HFF-Myc (cell line): ENCODE measurements at places on chromosomes 4 and X.

DNA sequence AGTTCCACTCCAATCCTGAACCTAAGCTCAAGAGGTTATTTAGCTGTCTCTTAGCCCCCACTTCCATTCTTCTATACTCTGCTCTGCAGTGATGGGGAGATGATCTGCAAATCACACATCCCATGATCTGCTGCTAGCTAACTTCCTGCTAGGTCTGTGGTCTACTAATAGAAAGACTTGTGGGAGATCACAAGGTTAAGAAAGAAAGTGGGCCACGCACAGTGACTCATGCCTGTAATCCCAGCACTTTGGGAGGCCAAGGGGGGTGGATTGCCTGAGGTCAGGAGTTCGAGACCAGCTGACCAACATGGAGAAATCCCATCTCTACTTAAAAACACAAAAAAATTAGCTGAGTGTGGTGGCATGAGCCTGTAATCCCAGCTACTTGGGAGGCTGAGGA, 471.1 kb upstream of the NWD2 start:
- DNase-seq = no peak

DNA sequence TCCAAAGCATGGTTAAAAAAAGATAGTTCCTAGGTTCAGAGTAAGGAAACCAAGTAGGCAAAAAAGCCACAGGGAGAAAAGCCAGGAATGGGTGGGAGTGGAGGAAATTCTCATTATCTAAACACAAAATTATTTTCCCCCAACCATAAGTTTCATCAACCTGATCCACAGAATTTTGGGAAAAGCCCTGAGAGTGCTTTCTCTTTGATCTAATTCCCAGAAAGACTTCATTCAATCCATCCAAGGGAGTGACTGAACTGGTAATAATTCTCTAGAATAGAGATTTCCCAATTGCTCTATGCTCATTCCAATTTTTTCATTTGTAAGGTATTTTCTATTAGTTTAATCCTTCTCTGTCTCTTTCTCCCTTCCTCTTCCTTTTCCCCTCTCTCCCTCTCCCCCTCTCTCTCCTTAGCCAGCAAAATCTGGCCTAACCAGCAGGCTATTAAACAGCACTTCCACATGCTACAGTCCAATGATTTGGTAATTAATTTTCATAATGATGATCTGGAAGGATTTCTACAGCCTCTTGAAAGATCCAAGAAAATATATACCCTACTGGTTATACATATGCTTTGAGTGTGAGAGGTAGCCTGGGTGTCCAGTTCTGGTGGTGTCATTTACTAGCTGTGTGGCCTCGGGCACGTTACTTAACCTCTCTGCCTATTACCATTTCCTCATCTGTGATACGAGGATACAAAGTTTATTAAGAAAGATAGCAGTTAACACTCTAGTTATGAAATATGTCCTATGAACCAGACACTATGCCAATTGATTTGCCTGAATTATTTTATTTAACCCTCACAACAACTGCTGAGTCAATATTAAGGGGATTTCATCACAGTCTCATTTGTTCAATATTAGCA, 251.5 kb upstream of the RASGEF1B start:
- DNase-seq = no peak

DNA sequence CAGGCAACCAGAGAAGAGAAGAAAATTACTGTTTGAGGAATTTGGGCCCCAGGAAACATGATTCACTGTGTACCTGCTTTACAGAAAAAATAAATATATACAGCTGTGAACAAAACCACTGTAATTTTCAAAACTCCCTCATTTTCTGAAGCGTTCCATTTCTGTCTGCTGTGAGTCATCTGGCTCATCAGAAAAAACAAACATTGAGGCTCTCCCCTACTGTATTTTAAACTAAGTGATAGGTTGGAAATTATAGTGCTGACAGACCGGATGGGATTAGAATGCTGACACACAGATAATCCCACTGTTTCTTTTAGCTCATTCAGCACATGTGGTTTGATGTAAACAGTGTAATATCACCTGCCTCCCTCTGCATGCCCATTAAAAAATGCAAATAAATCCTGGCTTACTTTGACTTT, 847.0 kb downstream of the TRIML1 start:
- DNase-seq = peak; percentile 94

DNA sequence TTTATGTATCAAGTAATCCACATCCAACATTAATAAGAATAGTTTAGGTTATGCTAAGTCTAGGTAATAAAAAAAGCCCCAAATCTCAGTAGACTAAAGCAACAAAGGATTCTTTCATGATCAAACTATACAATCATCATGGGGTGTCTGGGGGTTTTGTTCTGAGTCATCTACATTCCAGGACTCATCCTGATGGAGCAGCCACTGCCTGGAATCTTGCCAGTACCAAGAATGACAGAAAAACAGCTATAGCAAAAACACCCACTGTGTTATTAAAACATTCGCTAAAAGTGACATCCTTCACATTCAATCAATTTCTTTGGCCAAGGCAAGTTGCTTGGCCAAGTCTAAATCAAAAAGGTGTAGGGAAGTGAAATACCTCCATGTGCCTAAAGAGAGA, 3.9 kb upstream of the ARHGEF38 start:
- no peak for DNase-seq

DNA sequence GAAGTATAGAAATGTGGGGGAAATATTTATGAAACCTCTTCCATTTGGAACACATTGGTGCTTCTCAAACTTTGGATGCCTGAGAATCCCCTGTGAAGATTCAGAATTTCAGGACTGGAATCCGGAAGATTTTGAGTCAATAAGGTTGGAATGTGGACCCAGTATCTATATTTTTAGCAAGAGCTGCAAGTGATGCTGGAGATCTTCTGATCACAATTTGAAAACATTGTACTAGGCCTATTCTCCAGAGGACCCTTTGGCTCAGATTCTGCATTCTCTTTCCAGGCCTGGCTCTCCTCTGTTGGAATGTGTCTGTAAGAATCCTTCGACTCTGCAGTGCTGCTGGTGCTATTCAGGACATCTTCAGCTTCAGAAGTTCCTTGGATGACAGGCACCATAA, 2.4 kb upstream of the PKD2 start:
- DNase-seq = no peak

DNA sequence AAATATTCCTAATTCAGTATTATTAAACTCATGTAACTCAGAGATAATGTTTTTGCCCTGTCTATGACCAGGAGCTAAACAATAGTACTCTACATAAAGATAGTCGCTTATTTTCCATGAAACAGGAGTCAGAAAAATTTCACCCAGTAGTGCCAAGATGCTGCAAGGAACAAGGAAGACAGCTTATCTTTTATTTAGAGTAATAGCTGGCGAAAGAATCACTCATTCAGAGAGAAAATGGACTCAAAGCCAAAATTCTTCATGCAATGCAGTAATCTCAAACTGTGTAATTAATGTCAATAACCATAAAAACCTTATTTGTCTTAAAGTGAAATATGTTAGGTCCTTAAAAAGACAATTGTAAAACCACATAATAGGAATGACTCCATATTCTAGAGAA, 477.8 kb downstream of the ANKRD50 start:
- DNase-seq = no peak

- DNase-seq = no peak
These were observed 169.7 kb downstream of the COL4A6 start for GRCh38 chrX:108268434-108269080.

GRCh38 chrX:97234471-97235081, 350.9 kb downstream of the RPA4 start:
- no peak for DNase-seq

DNA sequence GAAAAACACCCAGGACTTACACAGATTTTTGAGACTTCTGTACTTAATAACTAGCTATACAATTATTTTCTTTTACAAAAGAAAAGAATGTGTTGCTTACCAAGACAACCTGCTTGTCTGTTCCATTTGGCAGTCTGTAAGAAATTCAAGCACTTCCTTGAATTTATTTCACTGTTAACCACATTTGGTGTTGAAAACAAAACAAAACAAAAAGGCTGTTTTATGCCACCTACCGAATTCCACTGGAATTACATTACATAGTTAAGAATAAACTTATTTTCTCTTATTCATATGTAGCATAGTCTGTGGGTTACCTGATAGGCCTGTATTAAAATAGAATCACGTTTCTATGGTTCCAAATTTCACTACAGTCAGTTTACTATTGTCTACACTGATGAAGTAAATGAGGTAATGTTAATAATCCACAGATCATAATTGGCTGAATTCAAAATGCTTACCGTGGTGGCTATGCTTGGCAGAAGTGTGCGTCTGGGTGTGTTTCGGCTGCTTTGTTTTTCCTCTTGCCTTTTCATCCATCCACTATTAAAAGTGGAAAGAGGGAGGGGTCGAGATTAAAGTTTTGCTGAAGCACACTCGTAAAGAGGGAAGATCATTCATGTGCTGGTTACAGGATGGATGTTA, at the start of gene TLR1:
Gene TLR1 (minus strand): TSS at position 138 of the 642 bp plus-strand sequence. CDS start 5,960 bp downstream, outside the sequence.
- DNase-seq = peak; percentile 46

DNA sequence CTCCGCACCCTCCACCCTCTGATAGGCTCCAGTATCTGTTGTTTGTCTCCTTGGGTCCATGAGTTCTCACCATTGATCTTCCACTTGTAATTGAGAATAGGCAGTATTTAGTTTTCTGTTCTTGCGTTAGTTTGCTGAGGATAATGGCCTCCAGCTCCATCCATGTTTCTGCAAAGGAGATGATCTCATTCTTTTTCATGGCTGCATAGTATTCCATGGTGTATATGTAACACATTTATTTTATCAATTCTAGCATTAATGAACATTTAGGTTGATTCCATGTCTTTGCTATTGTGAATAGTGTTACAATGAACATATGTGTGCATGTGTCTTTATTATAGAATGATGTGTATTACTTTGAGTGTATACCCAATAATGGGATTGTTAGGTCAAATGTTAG, 814.6 kb upstream of the FRG1 start:
- no peak for DNase-seq

- DNase-seq = peak; percentile 91
These were observed 17.7 kb downstream of the SLC10A6 start for GRCh38 chr4:86831262-86832130.

DNA sequence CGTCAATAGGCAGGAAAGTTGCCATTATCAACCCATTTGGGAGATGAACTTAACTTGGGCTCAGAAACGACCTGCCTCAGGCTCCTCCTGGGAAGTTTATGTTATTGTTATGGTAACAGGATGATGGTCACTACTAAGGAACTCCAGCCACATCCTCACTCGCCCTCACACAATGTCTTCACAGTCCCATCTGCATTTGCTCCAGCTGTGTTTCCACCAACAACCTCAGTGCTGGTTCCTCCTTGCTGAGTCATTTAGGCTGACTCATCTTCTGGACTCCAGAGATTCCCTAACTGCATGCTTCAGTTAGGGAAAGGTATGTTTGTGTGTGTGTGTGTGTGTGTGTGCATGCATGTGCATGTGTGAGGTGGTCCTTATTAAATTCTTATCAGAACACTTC, 293.4 kb upstream of the BOD1L1 start:
- peak; percentile 100 for DNase-seq

DNA sequence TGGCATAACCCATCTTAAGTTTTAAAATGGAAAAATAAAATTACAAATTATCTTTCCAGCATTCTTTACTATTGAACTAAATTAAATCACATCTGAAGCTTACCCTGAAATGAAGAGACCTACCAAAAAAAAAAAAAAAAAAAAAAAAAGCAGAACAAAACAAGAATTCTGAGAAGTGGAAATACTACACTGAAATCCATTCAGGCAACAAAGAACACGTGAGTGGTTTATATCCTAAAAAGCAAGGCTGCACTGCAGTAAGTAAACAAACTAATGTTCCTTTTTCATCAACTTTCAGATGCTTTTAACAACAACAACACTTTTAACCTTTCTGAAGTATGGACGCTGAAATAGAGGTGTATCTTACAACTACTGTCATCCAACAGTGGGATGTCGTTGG, 7.5 kb downstream of the FRYL start:
- DNase-seq = no peak

DNA sequence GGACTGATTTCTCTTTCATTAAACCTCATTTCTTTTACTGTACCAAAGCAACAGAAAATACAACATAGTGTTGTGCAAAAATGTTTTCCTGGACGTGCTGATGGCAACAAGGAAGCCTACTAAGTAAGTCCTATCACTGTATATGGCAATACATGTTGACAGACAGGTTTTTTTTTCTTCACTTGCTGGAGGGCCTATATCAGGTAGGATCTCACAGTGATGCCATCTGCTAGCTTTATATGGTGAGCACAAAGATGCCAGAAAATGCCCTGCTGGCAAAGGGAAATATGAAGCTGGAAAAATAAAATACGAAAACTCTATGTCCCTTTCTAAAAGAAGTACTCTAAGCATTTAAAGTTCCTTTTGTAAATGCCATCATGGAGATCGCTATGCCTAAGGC, 119.0 kb upstream of the PDLIM3 start:
- DNase-seq = no peak

GRCh38 chrX:99172958-99173357, 1237.1 kb downstream of the PCDH19 start:
- no peak for DNase-seq

DNA sequence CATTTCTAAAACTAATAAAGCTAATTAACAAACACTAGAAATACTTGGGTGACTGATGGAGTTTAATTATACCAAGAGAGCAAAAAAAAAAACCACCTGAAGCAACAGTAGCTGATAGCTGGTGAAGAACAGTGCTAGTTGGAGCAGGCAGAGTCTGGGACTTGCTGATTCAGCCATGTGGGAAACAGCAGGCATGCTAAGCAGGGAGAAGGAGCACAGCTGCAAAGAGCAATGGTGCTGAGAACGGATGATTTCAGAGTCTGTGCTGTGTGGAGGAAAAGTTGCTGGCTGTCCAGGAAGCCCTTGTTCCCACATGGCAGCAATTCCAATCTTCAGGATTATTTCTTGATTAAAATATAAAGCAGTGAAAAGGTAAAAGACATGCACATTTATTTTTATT, 68.8 kb downstream of the NPY1R start:
- no peak for DNase-seq

DNA sequence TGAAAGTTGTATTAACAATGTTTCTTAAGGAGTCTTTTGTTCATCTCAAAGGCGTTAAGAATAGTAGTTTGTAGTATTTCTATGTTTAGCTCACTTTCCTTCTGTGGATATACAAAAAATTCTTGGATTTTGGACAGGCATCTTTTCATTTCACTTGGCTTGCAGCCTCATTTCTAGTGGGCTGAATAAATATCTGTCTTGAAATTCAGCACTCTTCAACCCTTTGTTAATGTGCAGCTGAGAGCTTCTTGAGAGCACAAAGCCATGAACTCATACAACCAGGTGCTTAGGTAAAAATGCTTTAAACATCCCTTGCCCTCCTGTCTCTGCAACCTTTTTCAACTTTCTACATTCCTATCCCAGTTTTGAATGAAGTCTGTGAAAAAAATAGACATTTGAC, 1003.2 kb downstream of the C4orf33 start:
- DNase-seq = no peak

GRCh38 chrX:129797251-129797906, 17.6 kb downstream of the SASH3 start:
- DNase-seq = no peak
